ENCODE measurements at places on chromosomes 13 and 19.

GRCh38 chr13:29847501-29847983 lies 2.9 kb downstream of the UBL3 start:
- DNase-seq, result no peak

DNA sequence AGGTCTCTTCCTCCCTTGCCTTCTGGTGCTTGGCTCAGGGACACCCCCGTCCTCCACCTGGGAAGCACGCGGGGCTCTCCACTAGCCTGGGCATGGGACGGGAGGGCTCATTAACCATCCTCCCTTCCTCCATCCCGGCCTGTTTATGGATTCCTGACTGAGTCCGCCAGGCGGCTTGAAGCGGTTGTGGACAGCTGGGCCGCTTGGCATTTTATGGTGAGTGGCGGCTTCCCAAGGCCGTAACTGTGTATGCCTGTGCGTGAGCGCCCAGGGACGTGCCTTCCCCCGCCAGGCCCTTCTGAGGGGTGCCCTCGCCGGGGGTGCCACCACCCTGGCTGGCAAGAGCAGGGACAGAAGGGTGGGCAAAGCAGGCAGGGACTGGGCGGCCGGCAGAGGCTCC lies 202.8 kb downstream of the URI1 start:
- no peak for DNase-seq

DNA sequence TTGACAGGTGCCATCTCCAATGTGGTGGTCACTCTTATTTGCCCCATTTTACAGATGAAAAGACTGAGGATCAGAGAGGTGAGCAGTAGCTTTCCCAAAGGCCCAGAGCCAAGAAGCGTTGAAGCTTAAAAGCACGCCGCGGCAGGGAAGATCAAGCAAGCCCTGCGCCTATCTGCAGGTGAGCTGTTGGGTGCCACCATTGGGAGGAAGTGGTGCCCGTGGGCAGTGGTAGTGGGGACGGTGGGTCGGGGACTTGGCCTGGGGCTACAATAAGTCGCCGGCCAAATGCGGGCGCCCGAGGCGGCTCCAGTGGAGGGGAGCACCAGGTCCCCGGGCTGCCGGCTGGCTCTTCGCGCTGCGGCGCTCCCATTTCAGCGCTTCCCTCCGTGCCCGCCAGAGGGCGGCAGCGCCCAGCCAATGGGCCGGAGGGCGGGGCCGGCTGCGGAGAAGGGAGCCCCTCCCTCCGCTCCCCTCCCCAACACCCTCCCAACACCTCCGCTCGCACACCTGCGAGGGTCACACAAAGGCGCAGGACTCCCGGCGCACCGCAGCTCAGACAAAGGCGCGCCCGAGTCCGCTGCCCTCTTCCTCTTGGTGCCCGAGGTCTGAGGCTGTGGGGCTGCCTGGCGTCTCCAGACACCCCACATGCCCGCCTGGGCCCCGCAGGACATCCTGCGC lies 744 bp upstream of the POU2F2 start:
- peak; percentile 70 for DNase-seq

GRCh38 chr19:771332-771785 lies 20.4 kb downstream of the MISP start:
- no peak for DNase-seq

DNA sequence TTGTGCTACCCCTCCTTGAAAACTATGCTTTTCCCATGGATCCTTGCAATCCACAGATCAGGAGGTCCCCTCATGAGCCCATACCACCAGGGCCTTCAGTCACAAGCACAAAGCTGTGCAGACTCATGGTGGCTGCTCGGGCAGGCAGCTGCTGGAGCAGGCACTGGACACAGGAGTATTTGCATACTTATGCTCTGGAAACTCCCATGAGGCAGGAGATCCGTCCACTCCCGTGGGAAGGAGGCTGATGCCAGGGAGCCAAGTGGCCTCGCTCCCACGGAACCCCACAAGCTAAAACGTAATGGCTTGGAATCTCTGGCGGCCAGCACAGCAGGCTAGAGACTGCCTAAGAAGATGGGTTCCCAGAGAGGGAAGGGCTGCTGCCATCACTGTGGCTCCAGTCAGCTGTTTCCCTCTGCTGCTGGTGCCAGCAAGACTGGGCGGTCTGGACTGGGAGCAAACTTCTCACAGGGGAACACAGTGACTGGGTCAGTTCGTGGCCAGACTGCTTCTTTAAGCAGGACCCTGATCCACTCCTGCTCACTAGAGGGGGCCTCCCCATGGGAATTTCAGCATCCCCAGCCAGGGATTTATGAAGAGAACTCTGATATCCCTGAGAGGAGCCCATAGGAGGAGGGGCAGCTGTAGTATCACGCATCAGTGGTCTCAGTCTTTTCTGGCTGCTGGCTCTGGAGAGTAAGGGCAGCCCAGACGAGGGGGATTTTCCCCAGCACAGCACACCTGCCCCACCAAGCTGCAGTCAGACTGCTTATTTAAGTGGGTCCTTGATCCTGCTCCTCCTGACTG lies 370.3 kb upstream of the ATXN8OS start:
- DNase-seq, result no peak

GRCh38 chr13:113728571-113729054 lies 30.4 kb upstream of the TMEM255B start:
- no peak for DNase-seq
